ENCODE measurements at places on chromosomes 2 and 18.
A peak's percentile ranks its signal among the peaks of the same experiment; 100 is the strongest.

DNA sequence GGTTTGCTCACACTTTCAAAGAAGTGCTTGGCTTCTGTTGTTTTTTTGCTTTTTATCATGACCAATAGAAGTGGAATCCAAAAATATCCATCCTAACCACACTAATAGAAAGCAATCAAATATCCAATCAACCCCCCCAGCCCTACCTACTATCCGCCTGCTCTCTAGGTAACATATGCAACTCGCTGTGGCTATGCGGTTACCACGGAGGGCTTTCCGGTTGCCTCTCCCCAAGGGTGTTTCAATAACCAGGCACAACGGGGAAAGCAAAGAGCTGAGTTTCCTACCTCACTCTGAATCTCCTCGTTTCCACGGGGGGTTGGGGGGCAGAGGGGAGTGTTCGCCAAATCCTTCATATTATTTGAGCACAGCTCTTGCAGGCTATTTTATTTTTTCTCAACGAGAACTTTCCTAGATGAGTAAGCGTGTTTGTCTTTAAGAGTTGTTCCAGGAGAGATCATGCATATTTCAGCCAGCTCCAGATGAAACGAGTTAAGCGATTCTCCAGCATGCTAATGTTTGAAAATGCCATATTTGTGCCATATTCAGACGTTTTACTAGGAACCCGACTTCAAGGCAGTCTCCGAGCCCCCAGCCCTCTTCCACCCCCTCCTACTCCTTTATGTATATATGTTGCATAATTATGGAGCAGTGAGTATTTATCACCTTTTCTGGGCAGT lies 30.3 kb downstream of the PAX3 start:
- DNase-seq = no peak

DNA sequence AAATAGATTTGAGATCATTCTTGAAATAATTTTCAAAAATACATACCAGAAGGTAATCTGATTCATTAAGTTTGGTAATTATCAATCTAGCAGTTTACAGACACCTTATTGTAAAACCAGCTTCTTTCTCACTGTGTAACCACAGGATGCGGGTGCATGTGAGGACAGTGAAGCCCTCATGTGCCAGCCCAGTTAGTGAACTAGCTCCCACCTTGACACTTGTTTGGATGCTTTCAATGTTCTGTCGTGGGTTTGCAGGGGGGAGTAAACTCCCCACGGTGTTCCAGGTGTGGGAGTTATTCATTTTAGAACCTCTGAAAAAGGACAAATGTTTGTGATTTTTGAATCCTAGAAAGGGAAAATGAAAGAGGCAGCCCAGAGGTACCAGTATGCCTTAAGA lies 59.0 kb downstream of the WDSUB1 start:
- DNase-seq = no peak

DNA sequence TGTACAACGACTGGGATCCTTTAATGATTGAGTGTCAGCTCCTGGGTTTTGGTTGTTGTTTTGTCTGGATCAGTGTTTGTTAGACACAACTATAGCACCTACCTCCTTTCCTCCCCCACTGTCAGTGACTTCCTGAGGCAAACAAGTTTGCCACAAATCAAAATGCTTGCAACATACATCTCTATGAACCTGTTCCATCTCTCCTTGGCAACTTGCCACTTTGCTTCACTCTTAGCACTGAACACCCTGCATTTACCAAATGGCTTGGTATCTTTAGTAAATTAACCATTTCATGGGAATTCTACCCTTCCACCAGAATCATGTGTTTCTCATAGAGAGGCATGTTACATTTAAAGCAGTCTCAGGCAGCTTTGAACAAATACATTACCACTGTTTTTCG lies 301.1 kb upstream of the TANK start:
- no peak for DNase-seq

DNA sequence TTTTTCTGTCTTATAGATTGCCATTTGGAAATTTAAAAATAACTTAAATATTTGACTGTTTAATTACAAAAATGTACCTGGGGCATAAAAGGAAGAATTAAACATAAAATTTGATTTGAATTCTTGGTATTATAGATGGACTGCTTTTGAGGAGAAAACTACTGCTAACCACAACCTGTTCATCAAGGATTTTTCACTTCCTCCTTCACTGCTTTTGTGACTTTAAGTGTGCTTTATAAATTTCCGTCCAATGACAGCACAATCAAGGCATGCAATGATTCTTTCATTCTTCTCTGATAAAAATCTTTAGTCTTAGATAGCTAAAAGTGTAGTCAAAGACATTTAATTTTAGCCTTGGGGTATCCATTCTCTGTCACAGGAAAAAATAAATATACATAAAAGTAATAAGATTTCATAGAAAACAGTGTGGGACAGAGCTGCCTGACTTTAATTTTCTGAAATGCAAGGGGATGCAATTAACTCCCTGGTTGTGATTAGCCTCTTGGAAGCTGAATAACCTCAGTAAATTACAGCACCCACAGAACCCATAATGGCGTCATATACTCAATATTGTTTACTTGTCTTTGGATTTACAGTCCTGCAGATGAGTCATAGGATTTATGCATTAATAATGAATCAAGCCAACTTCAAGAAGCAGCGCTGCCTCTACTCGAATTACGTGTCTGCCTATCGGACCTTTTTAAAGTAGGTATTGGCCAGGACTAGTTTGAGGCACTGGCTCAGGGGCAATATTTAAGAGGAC lies 587.9 kb downstream of the NRXN1 start:
- no peak for DNase-seq

GRCh38 chr2:177537636-177538035 lies 145.1 kb downstream of the AGPS start:
- no peak for DNase-seq

DNA sequence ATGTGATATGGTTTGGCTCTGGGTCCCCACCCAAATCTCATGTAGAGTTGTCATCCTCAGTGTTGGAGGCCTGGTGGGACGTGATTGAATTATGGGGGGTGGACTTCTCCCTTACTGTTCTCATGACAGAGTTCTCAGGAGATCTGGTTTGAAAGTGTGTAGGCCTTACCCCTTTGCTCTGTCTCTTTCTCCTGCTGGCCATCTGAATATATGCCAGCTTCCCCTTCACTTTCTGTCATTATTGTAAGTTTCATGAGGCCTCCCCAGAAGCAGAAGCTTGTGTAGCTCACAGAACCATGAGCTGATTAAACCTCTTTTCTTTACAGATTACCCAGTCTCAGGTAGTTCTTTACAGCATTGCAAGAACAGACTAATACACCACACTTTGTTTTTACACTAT lies 222.3 kb downstream of the DOK6 start:
- DNase-seq = no peak

DNA sequence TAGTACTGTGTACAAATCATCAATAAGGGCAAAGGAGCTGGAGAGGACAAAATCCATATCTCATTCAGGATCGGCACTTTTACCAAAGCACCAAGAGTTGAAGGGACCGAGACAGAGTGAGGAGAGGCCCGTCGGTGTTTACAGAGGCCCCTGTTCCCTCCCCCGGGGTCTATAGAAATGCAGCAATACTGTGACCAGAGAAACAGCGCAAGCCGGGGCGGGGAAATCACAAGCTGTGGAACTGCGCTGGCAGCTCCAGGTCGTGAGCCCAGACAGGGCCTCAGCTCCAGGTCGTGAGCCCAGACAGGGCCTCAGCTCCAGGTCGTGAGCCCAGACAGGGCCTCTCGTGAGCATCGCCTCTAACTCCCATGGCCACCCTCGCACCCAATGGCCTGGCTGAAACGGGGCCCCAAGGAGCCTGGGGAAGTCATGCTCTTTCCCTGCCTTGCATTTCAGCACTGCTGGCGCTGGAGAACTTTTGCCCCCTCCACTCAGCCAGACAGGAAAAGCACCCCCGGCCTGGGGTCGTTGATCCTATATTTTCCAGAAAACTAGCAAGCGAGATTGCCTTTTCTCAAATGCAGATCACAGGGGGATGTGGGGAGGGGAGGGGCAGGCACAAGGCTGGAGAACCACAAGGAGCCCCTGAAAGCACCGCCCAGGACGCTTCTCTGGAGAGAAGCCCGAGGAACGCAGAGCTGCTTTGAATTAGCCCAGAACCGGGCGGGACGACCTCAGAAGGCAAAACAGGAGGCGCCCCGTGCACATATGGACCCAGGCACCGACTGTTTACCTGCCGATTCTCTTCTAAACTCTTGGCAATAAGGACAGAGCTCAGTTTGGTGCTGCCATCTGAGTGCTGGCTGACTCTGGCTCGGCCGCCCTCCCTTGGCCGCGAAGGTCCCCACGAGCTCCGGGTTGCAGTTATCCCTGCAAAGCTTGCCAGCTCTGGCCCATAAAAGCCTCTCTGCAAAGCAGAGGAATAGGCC lies 223.7 kb downstream of the ACKR3 start:
- no peak for DNase-seq

DNA sequence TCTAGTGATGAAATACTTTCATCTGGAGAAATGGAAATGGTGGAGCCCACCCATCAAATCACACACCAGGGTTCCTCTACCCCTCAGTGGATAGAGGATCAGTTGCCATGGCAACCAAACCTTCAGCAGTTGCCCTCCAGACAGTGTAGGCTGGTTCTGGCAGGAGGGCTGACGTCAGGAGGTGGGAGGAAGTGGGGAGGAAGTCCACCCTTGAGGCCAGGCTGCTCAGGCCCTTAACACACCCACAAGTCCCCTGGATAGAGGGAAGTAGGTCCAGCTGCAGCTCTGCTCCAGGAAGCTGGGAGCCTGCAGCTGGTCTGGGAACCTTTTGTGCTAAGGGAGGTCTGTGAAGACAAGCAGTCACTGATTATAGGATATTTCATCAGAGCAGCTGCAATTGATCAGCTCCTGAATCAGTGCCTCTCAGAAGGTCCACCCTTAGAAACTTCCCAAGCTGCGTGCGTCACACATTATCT lies 186.6 kb downstream of the MTX2 start:
- DNase-seq = peak; percentile 65

DNA sequence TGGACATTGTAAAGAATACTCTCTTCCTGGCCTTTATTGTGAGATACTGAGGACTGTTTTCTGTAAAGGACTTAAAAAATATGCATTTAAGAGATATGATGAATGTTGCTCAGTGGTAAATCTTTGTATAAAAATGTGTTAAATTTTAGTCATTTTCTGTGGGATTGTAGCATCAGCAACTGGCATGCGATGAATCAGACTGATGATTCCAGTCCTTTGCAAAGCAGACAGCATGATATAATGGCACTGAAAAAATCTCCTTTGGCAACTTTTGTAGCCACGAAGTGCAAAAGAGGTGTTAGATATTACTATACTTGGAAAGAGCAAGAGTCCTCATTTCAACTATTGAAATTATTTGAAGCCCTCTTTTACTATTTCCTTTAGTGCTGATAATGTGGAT lies 678.7 kb downstream of the PLCL1 start:
- no peak for DNase-seq

- DNase-seq = peak; percentile 46
These were observed 215.1 kb upstream of the POU3F3 start for GRCh38 chr2:104638859-104639202.

GRCh38 chr2:88077080-88077479 lies 9.5 kb downstream of the SMYD1 start:
- no peak for DNase-seq

DNA sequence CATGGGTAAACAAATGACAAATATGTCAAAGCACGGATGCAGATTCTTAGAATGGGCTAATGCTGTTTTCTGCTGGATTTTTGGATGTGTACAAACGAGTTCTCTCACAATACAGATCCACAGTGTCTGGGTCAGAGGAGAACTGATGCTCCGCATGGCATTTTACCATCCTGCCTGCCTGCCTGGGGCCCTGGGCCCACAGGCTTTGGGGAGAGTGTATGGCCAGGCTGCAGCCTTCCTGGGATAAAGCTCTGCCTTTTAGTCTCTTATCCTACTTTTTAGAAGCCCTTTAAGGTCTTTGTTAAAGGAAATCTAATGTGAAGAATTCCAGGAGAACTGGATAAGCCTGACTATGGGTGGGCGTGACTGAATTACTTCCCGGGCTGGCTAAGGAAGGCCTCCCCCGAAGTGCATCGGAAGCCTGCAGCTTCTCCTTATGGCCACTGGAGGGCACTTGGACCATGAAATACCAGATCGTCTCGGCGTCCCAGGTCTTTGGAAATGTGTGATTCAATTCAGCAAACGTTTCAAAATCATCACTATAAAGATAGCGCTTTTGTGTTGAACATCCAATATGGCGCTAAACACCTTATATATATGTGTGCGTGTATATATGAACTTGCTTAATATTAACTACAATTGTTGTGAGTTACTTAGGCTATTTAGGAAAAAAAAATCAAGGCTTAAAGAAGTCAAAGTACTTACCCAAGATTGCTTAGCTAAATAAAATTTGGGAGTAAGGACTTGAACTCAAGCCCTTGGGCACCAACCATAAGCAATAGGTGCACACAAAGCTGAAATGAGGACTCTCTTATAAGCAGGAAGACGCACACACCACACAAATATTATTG lies 15.2 kb upstream of the DNPEP start:
- DNase-seq = peak; percentile 71

DNA sequence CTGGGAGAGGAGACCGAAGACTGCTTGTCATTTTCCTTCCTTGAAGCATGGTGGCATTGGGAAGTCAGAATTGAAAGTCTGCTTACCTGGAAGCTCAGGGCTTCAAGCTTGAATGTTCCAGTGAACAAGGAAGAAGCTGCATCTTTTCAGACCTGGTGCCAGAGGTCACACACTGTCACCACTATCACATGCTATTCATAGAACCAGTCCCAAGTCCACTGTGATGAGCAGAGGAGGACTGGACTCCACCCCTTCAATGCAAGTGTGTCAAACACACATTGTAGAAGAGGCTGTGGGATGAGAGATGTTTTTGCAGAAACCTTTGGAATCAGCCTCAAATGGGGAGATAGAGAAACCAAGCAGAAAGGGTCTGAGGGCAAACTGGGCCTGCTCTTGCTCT lies 81.4 kb downstream of the LYPD1 start:
- no peak for DNase-seq

DNA sequence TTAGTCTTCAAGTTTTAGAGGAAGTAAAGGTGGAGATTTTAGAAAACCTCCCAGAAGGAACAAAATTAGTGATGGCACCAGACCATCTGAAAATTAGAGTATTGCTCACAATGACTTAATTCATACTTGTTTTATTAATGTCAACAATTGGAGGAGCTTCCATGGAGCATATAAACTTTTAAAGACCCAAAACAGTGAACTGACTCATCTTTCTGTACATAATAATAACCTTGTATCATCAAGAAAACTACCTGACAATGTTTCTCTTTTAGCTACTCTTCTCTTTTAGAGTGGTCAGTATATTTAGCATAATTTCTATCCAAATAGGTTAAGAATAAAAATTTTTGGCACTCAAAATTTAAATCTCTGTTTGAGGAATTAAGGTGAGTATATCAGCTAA lies 7.2 kb upstream of the ITGAV start:
- no peak for DNase-seq

- DNase-seq = no peak
These were observed 107.9 kb downstream of the POLE4 start for GRCh38 chr2:75066121-75066902.

- no peak for DNase-seq
These were observed 198.7 kb downstream of the LTBP1 start for GRCh38 chr2:33145459-33145858.

DNA sequence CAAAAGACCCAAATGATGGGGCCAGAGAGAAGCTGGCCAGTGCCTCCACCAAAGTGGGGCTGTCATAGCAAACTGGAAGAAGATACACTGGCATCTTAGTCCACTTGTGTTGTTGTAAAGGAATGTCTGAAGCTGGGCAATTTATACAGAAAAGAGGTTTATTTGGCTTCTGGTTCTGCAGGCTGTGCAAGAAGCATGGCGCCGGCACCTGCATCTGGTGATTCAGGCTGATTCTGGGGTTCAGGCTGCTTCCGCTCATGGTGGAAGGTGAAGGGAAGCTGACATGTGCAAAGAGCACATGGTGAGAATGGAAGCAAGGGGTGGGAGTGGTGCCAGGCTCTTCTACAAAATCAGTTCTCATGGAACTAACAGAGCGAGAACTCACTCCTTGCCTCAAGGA lies 135.9 kb upstream of the TWIST2 start:
- no peak for DNase-seq
